ENCODE measurements at places on chromosomes 6 and 20.

DNA sequence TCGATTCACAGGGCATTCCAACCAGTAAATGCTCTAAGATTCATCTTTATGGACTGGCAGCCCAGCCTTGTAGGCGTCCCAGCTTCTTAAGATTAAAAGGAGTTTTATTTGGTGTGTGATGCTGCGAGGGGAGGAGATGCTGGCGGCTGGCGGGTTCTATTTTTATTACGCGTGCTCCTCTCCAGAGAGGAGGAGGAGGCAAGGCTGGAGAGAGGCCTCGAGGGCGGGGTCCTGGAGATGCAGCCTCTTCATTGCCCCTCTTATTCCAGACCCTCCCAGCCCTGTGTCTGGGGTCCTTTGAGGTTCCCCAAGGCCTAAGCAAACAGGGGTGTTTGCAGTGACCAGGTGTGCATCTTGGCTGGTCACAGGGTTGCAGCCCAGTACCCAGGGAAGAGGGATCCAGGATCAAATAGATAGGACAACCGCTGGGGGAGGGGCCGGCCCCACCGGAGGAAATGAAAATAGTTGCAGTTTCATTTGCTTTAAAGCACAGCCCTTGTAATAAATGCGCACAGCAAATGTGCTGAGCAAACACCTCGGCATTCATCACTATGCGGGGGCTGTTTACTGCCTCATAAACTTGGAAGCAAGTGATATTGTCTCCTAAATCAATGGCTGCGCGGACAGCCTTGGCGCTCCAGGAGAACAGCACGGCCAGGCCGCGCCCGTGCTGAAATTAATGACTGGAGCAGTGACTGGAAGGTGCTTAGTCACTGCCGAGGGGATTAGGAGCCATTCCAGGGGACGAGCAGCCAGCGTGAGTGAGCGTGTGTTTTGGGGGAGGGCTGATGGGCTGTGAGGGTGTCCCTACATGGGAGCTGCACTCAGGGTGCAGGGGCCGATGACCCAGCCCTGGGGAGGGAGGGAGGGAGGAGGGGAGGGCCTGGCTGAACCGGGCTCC, 83.0 kb downstream of the TMEM242 start:
- no peak for DNase-seq

DNA sequence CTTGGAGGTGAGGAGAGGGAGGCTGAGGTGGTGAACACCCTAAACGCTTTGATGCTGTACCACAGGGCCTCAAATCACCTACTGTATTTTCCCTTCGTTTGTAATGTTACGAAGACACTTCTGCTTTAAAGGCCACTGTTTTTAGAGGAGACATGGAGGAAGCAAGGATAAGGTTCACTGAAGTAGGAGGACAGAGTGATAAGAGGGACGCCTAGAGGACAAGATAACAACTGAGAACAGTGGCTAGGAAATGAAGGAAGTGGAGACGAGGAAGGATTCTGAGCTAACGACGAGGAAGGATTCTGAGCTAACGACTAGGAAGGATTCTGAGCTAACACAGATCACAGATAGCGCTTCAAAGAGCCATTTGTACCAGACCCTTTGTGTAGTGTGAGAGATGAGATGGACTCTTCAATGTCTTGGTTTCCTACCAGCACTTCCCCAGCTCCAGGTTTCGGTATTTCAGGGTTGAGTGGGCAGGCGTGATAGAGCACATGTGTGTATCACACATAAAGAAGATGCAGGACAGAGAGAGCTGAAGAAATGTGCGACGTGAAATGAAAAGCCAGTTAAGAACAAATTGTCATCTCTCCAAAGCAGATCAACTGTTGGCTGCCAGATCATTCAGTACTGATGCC, 7.5 kb downstream of the SF3B5 start:
- no peak for DNase-seq

DNA sequence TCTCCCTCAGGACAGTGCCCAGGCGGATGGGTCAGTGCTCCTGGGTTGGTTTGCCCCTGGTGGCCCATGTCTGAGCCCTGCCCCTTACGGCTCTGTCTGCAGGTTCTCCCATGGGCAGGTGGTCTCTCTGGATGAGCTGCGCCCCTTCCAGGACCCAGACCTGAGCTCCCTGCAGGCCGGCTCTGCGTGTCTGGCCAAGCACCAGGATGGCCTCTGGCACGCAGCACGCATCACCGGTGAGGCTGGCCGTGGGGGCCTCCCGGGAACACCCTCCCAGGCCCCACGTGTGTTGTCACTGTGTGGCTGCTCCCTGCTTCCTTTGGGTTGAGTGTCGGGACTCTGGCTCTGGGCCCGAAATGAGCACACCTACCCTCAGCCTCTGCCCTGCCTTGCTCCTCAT, 3.3 kb upstream of the LIME1 start:
- DNase-seq = no peak

GRCh38 chr6:134105940-134106339, 53.5 kb upstream of the SLC2A12 start:
- DNase-seq = peak; percentile 43

DNA sequence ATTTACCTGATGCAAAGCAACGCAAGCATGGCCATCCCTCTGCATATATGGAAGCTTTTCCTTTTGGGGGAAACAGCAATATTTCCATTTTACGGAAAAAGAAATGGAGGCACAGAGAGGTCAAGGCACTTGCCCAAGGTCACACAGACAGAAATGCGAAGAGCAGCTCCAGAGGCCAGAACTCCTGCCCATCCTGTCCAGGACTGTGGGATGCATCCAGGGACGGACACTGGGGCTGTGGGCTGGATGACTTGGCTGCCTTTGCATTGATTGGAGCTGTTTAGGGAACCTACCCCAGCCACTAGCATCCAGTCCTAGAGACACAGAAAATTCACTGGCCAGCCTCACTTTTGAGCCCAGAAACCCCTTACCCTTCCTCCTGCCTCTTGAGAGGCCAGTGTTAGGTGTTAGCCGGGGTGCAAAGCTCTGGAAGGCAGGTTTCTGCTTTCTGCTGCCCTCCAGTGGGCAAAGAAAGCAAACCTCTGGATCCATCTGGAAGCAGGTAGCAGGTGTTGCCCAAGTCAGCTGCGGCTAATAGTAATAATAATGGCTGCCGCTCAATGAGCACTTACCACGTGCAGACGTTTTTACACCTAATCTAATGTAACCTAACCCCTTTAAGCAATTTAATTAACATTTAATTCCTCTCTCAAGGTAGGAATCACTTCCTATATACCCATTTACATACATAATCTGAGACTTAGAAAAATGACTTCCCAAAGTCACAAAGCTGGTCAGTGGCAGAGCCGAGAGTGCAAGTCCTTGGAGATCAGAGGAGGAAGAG, 31.7 kb upstream of the CCN5 start:
- DNase-seq = peak; percentile 85

GRCh38 chr20:36548704-36549627, 7.6 kb downstream of the MYL9 start:
- no peak for DNase-seq

DNA sequence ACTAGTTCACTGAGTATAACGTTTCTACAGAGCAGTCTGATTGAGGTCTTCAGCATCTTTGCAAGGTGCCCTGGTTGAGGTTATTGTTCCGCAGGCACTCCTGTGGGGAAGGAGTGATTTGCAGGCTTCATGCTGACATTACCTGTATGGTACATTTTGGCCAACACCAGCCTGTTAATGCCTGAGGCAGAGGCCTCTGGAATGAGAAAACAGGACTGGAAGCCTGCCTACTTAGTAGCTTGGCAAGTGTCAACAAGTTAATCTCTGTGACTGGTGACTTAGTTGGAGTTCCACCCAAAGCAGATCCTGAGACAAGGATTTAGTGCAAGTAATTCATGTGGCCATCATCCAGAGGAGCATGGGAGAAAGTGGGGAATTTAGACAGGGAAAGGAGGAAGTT, 24.6 kb downstream of the MAS1 start:
- DNase-seq = no peak

GRCh38 chr6:26123947-26124780, 36.9 kb downstream of the HFE start:
- peak; percentile 96 for DNase-seq

Measured in T47D (cell line).